KBM-7 (cell line): ENCODE measurements at places on chromosomes 3 and 15.

DNA sequence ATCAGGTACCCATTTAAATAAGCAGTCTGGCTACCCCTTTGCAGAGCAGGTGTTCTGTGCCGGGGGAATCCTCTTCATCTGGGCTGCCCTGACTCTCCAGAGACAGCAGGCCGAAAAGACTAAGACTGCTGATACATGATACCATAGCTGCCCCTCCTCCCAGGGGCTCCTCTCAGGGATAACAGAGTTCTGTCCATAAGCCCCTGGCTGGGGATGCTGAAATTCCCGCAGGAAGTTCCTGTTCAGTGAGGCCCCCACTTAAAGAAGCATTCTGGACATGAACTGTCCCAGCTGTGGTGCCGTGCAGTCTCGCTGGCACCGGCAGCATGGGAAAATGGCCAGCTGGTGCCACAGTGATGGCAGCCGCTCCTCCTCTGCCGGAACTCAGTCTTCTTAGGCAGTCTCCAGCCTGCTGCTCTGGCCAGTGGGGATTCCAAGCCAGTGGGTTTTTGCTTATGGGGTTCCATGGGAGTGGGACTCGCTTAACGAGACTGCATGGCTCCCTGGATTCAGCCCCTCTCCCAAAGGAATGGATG lies 1026.2 kb downstream of the NAALADL2 start:
- DNase-seq, result no peak

- no peak for DNase-seq
Measured at GRCh38 chr3:62211675-62212429, 161.5 kb downstream of the FEZF2 start.

GRCh38 chr3:156217674-156218352 lies 97.4 kb downstream of the KCNAB1 start:
- no peak for DNase-seq

DNA sequence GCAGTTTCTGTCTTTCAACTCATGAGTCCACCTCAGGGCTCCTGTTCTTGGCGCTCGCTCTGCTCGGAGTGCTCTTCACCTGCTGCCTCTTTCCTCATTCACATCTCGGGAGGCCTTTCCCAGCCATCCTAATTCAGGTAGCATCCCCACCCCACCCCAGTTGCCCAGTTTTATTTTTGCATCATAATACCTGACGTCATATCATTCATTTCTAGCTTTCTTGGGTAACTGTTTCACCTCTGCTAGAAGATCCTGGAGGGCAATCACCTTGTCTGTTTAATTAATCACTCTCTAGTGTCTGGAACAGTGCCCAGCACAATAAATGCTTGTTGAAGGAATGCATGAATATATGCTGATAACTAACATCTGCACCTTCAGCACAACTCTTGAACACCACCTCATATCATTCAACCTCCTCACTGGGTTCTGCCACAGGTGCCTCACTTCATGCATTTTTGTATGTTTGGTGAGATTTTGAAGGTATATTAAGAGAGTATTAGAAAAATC lies 7.6 kb downstream of the NUSAP1 start:
- DNase-seq, result no peak

- peak; percentile 4 for DNase-seq
Measured at GRCh38 chr3:23002836-23003732, 200.0 kb upstream of the UBE2E2 start.

GRCh38 chr3:101495552-101495951 lies 17.5 kb downstream of the SENP7 start:
- DNase-seq, result no peak

DNA sequence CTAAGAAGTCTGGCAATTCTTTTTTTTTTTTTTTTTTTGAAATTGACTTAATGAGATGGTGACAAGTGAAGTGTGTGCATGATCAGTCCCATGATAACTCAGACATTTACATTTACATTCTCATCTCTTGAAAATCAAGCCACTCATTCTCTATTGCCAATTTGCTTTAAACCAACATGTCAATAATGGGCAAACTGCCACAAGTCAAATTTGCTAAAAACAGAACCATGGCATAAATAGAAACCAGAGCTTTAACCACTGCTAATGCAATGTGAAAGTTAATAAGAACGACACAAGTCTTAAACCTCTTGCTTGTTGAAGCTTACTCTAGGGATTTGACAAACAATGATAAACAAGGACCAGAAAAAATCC lies 12.0 kb upstream of the COL8A1 start:
- DNase-seq, result no peak

- DNase-seq, result no peak
Measured at GRCh38 chr3:138065949-138066348, 49.5 kb downstream of the DZIP1L start.

DNA sequence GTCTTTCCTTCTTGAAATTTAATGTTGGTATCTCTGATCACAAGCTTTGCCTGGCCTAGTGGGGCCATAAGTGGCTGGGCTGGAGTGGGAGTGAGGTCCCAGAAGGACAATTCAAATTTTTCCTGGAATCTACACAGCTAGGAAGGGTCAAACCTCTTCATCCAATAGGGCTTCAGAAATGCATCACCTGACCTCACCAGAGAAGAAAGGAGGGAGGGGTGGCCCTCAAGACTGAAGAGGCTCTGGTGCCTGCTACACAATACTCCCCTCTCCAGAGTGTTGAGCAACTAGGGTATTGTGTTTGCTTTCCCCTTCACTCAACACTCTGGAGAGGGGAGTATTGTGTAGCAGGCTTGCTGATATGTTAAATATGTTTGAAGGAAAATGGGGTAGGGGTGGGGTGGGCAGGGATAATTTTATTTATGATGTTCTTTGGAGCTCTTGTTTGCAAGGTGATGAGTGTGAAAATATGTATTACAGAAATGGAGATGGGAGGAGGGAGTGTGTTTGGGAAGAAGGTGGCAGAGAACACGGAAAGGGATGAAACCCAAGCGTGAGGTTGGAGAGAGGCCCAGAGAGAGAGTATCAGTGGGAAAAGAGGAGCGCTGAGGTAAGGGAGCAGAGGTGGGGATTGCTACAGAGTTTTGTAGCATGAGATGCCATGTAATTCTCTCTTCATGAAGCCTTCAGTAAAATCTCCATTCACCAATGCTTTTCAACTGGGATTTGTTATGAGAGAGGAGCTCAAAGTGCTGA lies 5.7 kb upstream of the KLHL24 start:
- no peak for DNase-seq

DNA sequence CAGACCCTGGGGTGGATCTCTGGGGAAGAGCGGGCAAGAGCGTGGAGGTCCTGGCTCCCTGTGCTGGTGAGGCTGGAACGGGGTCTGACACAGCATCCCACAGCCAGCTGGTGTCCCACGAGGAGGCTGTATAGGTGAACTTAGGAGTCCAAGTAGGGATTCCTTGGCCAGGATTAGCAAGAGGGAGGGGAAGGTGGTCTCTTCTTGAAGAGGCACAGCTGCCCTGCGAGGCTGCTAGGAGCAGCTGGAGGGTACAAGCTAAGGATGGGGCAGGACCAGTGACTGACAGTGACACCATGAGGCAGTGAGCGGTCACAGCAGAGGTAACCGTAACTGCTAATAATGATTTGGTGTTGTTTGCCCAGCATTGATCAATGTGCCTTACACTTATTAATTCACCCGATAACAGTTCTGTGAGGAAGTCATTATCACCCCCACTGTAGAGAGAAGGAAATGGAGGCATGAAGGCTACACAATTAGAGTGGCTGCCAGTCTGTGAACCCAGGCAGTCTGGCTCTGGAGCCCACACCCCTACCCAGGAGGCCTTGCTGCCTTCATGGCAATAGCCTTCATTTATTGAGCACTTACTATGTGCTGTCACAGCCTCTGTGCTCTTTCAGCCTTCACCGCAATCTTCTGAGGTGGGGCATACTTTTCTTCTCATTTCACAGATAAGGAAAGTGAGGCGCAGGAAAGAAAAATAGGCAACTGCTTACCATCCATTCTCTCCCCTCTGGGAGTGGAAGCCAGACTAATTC lies 59.4 kb downstream of the TMEM44 start:
- peak; percentile 53 for DNase-seq

- peak; percentile 40 for DNase-seq
Measured at GRCh38 chr3:197428117-197428801, 127.5 kb downstream of the BDH1 start.

GRCh38 chr3:134149286-134149685 lies 101.4 kb downstream of the RYK start:
- no peak for DNase-seq

DNA sequence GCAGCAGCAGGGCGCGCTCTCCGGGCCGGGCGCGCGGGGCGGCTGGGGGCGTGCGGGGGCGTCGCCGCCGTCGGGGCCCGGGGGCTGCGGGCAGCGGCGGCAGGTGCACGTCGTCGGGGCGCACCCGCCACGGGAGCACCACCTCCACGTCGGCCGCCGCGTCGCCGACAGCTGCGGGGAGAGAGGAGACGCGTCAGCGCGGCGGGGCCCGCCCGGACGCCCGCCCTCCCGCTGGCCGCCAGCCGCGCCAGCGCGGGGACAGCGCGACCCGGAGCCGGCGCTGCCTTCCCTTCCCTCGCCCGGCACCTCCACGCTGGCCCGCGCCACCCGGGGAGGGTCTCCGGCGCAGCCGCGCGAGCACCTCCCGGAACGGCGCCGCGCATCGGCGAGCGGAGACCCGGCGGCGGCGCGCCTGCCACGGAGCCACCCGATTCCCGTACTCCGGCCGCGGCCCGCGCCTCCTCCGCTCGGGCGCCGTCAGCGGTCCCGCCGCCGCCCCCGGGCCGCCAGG lies 481 bp downstream of the ADAMTS17 start:
- no peak for DNase-seq

- no peak for DNase-seq
Measured at GRCh38 chr3:65070968-65071367, 383.2 kb upstream of the ADAMTS9 start.

GRCh38 chr3:2653706-2654105 lies 456.5 kb downstream of the IL5RA start:
- no peak for DNase-seq

GRCh38 chr15:66233487-66234415 lies 19.8 kb downstream of the MEGF11 start:
- peak; percentile 27 for DNase-seq

- DNase-seq, result no peak
Measured at GRCh38 chr3:39290255-39290654, 10.4 kb upstream of the CX3CR1 start.

DNA sequence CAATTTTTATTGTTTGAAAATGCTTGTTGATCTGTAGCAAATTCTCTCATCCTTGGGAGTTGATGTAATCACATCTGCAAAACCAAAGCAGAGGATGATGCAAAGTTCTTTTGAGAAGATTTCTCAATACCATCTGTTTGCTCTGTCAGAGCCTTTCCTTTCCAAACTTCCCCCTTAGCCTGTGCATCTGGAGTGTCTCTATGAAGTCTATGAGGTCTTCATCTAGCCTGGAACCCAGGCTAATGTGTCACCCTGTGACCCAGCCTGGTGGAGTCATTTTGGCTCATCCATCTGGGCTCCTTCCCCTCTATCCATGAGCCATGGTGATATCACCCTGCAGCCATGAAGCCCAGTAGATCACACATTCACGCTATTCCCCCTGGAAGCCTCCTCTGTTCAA lies 123.2 kb upstream of the SLC7A14 start:
- no peak for DNase-seq

DNA sequence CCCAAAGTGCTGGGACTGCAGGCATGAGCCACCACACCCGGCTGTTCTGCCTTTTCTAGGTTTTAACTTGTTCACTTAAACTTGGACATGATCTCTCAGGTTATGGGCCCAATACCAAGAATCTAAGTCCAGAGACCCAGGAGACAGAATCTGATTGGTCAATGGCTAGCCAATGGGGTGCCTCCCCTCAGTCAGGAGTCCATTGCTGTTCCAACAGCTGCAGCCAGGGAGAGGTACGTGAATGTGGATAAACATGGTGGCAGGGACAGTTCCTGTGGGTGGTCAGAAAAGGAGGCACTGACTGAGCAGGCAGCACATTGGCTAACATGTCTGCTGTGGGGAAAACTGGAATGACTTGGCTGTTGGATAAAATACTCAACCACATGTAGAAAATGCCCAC lies 140.3 kb downstream of the RPLP1 start:
- no peak for DNase-seq

GRCh38 chr15:69755551-69756310 lies 303.1 kb downstream of the RPLP1 start:
- DNase-seq, result peak; percentile 70

GRCh38 chr15:82677720-82678323 lies 30.7 kb upstream of the CPEB1 start:
- DNase-seq, result no peak

DNA sequence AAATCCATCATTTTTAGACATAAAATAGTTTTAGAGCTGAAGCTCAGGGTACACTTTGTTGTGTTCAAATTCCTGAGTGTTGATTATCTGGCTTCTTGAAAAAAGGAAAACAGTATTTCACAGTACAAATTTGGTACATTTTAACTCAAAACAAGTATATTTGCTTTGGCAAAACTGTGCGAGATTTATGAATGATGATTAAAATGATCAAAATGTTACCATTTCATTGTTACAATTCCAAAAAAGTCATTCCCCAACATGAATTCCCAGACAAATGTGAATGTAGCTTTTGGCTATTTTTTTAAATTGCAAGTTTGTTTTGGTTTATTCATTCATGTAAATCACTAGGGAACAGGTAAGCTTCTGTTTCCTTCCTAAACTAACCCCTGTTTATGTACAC lies 347.4 kb upstream of the DCBLD2 start:
- DNase-seq, result no peak

DNA sequence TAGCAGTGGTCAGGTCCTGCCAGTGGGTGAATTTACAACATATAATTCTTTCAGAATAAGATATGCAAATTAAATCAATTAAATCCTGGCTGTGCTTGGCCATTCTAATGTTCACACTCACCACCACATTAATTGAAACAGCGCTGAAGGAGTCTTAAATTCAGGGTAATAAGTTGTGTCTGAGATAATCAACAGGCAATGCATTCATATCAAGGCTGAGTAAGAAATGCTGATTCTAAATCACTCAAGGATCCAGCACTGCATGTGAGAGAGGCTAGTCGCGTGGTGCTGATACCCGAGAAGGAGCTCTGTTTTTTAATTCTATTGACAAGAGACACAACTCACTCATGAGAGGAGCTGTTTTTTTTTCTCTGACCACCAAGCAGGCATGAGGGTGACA lies 588.8 kb upstream of the ADAMTS9 start:
- DNase-seq, result no peak

GRCh38 chr3:166435469-166436057 lies 598.3 kb upstream of the BCHE start:
- DNase-seq, result no peak

DNA sequence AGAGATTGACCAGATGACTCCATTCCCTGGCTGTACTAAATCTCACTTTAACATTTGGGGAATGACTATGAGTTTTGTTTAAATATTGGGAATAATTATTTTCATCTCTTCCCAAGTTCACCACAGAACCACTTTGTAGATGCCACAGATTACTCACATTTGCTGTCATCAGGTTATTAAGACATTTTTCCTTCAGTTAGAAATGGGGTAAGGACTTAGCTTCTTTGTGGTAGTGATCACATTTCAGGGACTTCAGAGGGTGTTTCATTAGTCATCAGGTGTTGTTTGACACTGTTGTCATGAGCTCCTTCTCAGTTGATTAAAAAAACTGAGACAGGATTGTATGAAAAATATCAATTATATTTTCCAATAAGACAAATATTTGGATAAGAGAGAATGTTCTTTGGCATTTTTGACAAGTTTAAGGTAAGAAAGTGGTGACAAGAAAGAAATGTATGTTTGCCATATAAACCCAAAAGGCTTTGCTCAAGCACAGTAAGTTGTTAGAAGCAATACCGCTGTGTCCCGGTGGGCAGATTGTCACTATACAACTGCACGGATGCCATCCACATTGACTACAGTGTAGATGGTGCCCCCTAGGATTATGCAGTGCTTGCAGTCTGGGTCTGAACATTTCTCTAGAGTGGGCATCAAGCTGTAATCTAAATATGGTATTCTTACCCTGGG lies 22.3 kb downstream of the FBXL2 start:
- DNase-seq, result no peak

- no peak for DNase-seq
Measured at GRCh38 chr15:61376961-61377360, 147.9 kb upstream of the RORA start.

- DNase-seq, result no peak
Measured at GRCh38 chr15:42033214-42033873, 12.5 kb upstream of the PLA2G4E start.
